Hindlimb muscle (tissue), 1 donor: ENCODE measurements at places on chromosomes 4 and X.
A peak's percentile ranks its signal among the peaks of the same experiment; 100 is the strongest.

- DNase-seq, result peak; percentile 56
Observed at GRCh38 chr4:169410839-169411770, 140.3 kb upstream of the SH3RF1 start.

DNA sequence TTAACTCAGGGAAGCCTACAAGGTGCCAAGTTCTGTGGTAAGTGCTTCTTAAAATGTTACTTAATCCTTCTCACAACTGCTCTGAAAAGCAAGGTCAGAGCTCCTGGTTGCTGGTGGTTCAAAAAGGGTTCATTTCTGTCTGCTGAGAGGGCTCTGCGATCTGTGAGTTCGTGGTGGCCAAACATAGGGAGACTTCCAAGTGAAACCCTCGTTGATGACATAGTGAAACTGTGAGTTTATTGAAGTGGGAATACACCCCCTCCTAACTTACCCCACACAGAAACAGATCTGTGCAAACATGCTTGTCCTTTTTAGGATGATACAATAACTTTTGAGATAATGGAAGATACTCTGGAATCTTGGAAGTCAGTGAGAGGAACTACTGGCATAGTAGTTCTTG lies 164.8 kb upstream of the PGRMC2 start:
- DNase-seq, result no peak

GRCh38 chrX:40651620-40652223 lies 4.4 kb upstream of the CXorf38 start:
- no peak for DNase-seq

GRCh38 chr4:175330236-175330635 lies 412.1 kb downstream of the ADAM29 start:
- no peak for DNase-seq

DNA sequence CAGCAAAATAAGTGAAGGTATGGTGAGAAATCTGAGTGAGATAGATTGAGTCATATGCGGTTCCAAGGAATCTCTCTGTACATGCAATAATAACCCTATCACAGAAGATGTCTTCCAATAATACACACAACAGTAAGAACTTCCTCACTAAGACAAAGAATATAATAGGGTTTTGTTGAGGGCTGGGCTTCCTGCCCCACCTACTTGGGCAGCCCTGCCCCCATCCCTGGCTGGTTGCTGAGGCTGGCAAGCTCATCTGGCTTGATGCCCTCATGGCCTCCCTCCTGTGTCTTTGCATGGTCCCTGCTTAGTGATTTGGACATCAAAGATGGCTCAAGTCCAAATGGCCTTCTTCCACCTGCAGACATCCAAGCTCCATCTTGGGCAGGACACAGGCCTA lies 2.7 kb downstream of the GEMIN8 start:
- no peak for DNase-seq

- DNase-seq, result no peak
Observed at GRCh38 chr4:178028481-178028880, 586.2 kb upstream of the AGA start.
